ENCODE measurements at places on chromosomes 7 and 10.

DNA sequence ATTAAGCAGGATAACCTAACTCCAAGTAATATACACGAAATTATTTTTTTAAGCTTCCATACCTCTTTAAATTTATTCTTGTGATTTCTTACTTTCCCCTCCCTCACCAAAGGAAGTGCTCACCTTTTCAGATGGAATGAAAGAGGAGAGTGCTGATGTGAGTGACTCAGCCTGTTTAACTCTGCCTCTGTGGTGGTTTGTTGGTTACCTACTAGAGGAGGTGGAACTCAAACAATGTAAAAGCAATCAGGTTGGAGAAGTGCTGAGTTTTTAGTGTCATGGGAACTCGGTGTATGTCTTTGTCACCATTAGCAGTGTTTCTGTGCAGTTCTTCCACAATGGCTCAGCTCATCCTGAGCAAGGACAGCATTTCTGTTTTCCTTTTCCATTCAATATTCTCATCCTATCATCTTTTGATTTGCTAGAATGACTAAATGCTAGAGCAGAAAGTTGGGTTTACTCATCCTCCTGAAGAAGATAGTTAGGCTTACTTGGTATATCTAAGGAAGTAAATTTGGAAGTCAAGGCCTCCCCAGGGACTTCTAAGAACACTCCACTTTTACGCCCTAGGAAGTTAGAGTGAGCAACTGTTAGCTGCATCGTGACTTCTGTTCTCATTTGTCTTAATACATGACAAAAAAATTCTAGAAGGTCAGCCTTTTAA is 6.0 kb downstream of the ADD3 start:
- DNase-seq, result no peak

DNA sequence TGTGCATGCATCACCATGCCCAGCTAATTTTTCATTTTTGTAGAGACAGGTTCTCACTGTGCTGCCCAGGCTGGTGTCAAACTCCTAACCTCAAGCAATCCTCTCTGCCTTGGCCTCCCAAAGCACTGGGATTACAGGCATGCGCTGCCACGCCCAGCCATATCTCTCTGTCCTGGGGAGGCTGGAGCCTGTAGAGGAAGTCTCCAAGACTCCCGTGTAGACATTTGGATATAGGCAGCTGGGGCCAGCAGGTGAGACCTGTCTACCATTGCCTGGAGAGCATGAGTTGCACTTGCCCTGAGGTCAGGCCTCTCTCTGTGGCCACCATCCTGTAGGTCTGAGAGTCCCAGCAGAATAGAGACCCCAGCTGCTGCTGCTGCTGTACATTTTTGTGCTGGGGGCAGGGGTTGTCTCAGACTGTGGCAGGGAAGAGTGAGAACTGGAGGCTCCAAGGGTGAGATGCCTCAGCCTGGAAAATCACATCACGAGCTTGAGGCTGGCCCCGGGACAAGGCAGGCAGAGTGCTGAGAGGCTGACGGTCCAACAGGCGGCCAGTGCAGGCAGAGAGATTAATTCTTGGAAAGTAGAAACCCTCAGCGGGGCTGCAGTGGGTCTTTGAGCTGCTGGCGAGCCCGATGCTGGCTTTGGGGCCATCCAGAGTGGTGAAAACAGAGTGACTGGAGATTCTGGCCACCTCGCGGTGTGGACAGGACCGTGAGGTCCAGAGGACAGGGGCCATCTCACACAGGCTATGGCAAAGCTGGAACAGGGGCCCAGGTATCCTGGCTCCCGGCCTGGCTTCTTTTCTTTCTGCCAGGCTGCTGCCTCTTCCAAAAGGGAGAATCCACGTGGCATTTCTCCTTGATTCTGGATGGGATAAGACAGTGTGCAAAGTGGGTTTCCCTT is 60.9 kb downstream of the TMEM270 start:
- DNase-seq, result no peak

GRCh38 chr7:140571538-140572122 is 69.0 kb downstream of the DENND2A start:
- DNase-seq, result no peak

DNA sequence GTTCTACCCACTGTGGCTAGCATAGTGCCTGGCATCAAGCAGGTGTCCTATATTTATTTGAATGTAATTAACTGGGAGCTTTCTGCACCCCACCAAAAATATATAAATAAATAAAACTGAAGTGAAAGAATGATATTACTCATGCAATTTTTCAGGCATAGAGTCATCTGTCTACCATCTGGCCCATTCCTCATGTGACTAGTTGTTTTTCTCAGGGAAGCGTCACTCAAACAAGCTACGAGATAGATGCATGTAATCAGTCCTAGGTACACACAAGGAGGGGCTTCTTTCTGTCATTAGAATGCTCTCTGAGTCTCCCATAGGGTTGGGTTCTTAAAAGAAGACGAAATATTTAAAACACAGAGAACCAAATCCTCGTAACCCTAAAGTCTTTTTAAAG is 255.5 kb upstream of the KMT2E start:
- no peak for DNase-seq

DNA sequence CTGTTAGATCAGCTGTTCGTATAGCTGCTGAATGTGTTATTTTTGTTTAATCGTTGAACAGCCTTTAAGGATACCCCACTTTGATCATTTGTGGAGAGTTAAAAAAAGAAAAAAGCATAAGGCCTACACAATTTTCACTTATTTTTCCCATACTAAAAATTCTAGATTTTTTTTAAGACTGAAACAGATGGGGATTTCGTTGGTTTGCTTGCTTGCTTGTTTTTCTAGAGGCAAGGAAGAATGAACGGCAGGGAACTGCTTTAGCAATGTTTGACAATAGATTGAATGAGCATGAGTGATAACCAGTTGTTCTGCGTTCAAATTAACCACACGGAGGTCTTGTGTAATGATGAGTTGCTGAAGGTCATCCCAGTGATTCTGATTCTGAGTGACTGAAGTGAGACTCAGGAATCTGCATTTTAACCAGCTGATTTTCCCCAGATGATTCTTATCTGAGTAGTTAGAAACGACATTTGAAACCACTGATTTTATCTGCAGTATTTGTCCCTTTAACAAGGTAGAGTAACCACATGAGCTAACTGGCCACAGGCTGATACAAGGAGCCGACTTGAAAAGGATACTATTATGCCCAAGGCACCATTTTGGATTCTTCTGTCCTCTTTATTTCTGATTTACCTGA is 85.9 kb downstream of the GPR37 start:
- DNase-seq, result no peak

- no peak for DNase-seq
Measured at GRCh38 chr10:109027534-109028185, 895.7 kb downstream of the XPNPEP1 start.

DNA sequence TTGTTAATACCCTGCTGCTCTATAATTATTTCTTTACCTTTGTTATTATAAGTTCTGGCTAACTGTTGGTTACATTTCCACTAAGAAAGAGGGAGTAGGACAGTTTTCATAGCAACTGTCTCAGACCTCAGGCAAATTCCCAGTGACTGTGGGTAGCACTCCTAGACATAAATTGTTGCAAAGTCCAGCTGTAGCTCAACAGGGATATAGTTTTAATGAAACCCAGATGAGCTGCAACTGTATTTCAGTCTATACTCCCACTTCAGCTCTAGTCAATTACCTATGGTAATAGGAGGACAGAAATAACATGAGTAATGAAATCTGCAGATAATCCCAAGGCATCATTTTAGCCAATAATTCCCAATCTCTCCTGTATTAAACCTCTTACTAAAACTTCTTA is 103.0 kb upstream of the SEMA3A start:
- DNase-seq, result no peak

GRCh38 chr10:74718208-74718607 is 108.2 kb upstream of the KAT6B start:
- no peak for DNase-seq

DNA sequence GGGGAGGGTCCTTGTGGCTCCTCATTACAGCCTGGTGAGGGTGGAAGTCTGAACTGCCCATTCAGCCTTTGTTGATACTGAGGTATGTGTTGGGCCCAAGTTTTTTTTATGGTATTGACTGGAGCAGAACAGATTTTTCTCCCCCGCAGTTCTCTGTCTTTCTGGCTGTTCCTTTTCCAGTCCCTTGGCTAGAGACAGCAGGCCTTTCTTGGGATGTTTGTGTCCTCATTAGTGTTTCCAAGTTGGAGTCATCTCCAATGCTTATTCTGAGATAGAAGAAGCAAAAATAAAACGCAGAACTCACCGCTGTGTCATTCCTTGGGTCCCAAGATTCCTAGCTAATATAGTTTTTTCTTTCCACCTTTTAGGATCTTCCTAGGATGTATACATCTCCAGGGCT is 193.3 kb downstream of the RAMP3 start:
- no peak for DNase-seq

DNA sequence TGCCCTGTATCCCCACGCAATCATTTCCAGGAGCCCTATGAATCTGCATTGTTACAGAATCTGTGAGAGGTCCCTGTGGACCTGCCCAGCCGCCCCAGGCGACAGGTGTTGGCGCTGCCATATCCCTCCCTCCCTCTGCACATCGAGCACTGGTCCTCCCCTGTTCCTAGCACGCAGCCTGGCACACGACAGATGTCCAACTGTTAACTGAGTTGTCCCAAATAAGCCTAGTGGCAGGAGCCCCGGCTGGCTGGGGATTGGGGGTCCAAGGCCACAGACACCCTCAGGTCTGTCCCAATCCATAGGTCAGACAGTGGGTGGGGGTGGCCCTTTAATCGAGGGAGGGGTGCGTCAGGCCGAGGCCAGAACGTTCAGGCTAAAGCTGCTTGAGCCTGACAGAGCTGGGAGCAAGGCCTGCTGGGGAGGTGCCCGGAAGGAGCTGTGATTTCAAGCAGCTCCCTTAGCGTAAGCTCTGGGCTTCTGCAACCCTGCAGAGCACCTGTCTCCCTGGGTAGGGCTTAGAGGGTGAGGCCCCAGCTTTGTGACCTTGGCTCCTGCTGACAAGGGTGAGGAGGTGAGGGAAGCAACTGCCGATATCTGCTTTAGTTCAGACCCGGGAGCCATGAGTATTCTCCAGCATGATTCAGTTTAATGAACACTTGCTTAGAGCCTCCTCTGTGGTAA is 40.1 kb downstream of the ADRA2A start:
- no peak for DNase-seq

DNA sequence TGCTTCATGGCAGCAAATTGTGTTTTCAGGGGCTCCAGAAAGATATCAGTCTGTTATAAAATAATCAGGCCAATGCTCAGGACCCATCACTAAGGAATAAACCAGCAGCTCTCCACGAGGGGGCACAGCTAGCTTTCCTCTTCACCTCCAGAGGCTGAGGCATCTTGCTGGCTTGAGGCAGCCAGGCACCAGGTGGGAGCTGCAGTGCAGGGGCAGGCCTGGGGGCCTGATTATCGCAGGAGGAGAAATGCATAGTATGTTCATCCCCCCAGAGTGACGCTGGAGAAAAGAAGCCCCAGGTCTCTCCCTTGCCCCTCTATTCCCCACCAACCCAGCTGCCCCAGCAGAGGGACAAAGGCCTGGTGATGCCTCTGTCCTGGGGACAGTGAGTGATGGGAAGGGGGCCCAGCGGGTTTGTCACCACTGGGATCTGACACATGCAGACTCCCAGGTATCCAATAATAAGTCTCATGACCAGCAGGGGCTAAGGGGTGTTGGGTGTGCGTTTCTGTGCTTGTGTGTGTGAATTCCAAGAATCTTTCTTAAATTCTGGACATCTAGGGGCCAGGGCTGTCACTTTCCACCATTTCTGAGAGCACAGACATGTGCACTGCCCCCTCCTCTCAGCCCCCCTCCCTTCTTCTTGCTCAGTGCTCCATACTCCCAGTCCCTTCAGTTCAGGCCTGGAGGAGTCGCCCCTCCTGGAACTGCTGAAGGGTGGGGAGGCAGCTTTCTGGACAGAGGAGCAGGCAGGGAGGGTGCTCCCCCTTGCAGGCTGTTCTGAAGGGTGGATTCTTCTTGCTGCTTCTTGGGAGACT is 128.1 kb upstream of the FAM20C start:
- no peak for DNase-seq

DNA sequence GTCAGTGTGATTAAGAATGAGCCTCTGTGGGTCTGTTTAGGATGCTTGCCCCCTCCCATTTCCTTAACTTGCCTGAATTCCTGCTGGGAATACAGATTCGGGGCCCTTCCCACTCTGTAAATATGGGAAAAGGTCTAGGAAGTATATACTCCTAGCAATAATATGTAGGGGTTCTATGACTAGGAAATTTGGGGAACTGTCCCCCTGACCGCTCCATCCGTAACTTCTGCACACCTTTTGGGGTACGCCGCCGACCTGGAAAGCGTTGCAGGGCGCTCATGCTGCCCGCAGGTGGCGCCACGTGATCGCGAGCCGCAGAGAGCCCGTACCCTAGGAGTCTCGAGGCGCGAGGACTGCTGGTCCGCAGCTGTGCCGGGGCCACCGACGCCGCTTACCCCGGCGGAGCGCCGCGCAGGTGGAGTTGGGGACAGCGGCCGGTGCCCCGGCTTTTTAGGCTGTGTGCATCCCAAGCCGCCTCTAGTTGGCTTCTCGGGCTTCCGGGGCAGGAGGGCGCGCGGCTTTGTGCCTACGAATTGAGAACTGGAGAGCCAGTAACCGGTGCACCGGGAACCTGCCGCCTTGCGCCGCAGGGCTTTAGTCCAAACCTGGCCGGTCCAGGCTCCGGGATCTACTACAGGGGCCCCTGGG is 656 bp upstream of the CNNM2 start:
- DNase-seq, result peak; percentile 37
